KBM-7 (cell line): ENCODE measurements at places on chromosomes 5 and 9.
A peak's percentile ranks its signal among the peaks of the same experiment; 100 is the strongest.

- peak; percentile 27 for DNase-seq
Observed at GRCh38 chr5:52825826-52826225, 38.1 kb downstream of the ITGA1 start.

- no peak for DNase-seq
Observed at GRCh38 chr5:29024052-29024451, 1985.7 kb upstream of the CDH9 start.

- DNase-seq: no peak
Observed at GRCh38 chr9:37412431-37413151, 9.9 kb upstream of the GRHPR start.

DNA sequence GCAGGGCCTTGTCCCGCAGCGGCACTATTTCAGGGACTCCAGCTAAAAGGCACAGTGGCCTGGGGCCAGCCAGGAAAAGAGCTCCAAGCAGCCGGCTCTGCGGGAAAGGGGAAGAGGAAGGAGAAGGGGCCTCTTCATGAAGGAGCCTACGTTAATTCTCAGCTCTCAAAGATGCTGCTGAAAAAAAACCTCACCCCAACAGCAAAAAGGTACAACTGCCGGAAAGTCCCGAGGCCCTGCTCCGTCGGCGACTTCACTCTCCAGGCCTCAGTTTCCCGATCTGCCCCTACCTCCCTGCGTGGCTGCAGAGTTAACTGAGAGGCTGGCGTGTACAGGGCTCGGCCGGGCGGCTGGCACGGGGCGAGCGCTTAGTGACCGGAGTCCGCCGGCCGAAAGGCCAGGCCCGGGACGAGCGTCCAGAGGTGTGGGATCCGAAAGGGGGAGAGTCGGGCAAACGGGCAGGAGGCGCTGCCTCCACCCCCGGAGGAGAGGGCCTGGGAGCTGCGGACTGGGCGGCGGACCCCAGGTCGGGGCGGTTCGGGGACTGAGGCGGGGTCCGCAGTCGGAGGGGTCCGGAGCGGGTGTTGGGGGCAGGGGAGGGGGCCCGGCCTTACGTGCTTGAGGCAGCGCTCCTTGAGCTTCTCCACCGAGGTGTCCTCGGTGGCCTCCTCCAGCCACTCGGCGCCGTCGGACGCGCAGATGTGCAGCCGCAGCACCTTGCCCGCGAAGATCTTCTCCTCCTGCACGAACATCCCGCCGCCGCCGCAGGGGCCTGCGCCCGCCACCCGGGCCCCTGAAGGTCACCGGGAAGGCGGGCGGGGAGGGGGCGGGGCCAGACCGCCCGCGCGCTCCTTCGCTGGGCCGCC lies 529 bp downstream of the UBAC1 start:
- DNase-seq: peak; percentile 57

DNA sequence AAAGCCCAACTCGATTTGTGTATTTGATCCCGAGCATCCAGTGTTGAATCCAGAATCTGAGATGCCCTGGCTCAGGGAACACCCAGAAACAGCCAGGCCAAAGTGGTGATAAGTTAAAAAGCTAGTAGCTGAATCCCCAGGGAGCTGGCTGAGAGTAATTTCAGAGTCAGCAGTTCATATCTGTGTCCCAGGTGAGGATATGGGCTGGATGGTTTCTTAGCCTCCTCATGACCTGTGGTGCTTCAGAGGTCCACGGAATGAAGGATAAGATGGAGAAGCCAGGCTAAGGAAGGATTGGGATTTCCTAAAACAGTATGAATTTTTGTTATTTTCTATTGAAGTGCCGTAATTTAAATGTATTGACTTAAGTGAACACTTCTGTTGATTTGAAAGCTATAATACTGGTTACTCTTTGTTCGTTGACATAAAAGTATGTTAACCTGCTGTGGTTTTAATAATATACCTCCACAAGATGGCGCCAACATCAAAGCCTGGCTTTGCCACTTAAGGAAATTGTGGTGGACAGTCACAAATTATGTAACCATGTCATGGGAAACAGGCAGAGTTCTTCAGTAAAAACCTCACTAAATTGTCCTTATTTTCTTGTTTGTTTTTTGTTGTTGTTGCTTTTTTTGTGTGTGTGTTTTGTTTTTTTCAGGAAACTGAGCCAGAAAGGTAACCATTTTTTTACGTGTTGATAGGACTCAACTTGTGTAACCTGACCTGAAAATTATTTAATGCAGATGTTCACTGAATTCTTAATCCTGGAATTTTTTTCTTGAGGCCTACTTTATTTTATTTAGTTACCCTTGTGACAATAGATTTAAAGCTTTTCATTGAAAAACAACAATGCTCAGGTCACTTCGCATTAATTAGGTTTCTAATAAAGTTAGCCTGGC lies 11.4 kb downstream of the MTAP start:
- DNase-seq: peak; percentile 81

DNA sequence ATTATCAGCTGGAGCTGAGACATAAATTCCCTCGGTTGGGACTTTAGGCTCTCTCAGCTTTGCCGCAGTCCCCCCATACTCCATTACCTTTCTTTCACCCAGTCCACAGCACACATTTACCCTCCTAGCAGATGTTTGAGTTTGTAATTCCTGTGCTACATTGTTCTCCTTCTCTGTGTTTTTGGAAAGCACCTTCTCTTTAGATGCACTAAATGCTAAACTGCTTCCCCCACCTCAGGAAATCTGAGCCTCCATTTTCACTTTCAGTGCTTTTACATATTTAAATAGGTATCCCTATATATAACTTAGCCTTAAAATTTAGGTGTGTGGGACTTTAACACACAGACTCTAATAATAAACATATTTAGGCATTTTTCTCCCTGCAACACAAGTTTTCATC lies 356.9 kb downstream of the NFIB start:
- DNase-seq: no peak

DNA sequence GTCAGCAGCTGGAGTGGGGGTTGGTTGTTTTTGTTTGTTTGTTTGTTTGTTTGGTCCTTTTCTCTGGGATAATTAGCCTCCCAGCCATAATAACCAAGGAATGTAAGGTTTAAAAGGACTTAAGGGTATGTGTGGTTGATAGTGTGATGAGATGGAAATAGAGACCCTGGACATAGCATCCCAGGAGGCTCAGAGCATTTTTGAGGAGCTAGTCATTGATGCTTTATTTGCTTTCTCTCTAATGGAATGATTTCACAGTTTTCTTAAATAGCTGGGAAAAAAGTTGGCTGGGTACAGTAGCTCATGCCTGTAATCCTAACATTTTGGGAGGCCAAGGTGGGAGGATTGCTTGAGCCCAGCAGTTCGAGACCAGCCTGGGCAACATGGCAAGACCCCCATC lies 45.1 kb downstream of the TTC1 start:
- no peak for DNase-seq

DNA sequence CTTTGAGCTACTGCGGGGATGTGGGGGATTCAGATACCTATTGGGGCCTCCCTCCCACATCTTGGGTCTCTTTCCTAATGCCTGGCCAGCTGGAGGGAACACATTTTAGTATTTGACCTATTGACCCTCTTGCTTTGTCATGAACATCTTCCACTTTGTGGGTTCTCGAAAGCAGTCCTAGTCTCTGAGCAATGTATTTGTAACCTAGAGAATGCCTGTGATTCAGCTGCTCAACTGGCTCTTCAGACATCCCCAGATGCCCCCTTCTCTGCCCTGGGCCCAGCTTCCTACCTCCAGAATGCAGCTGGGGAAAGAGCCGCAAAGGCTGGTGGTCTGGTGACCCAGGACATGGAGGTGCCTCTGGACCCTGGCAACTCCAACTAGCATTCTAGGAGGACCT lies 32.2 kb downstream of the APTX start:
- DNase-seq: no peak

- DNase-seq: no peak
Observed at GRCh38 chr5:16147179-16147900, 32.3 kb downstream of the MARCHF11 start.

DNA sequence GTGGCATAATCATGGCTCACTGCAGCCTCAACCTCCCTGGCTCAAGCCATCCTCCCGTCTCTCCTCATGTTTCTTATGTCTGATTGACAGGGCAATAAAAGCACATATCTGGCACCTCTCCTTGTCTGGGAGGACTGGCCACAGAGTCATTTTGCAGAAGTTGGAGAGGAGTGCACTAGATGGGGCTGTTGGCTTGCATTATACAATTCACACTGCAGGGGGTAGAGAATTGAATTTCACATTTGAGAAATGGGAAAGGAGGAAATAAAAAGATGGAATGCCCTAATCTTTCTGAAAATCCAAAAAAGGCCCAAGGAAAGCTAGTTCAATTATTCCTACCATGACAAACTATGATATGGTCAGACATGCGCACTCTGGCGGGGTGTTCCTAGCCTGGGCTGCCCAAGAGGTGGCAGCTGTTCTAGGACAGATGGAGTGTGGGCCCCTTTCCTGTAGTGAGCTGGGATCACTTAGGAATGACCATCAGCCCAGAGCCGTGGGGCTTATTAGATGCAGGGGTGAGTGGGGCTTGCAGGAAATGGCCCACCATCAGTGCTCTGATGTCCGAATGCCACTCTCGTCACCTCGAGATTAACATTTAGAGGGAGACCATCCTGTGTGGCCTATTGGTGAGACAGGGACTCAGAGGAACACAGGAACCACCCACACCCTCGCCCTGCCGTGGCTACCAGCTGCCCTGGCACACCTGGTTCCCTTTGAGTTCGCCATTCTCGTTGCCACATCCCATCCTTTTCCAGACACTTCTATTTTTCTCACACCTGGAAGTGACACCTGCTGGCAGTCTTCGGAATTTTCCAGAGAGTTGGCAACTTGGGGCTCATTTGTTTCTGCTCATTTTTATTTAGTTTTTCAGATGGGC lies 21.8 kb upstream of the ANKRD18A start:
- DNase-seq: peak; percentile 62

- DNase-seq: no peak
Observed at GRCh38 chr5:3376611-3377010, 219.0 kb upstream of the IRX1 start.

DNA sequence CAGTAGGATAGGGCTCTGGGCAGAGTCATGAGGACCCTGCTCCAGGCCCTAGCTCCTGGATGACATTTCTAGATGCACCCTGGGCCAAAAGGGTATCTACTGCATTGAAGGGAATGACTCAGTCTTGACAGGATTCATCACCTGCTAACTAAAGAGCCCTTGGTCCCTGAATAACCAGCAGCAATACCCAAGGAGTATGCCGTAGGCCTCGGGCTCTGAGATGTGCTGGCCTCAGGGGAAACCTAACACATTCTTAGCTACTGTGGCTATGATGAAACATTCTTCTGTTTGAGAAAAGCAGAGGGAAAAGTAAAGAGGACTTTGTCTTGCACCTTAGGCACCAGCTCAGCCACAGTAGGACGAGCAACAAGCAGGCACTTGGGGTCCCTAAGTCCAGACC lies 89.5 kb upstream of the SLC1A1 start:
- no peak for DNase-seq

- peak; percentile 53 for DNase-seq
Observed at GRCh38 chr5:69368458-69369339, 621 bp downstream of the AK6 start.

DNA sequence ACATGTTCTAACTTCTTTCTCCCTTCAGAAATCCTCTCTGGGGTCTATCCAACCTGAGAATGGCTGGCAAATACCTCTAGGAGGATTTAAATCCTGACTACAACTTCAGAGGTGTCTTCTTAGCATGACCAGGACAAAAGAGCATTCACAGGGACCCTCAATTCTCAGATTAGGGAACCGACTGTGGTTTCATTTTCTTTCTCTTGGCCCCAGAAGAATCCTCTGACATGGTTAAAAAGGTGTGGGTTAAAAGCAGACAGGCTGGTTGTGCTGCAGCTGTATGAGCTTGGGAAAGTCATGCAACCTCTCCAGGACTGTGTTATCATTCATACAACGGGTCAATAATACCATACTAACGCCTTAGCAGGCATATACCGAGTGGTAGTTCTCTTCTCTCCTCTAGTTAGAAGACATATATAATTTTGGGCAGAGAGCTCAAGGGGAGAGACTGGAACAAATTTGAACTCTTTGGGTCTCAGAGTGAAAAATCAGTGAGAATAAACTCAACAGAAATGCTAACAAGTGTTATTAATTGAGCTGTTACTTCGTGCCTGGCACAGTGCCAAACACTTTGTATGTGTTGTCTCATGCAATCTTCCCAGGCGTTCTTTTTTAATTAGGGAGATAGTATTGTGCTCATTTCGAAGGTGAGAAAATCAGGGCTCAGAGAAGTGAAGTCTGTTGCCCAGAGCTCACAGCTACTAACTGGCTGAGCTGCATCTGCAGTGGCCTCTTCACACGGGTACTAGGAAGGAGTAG lies 35.2 kb downstream of the INSYN2B start:
- no peak for DNase-seq

DNA sequence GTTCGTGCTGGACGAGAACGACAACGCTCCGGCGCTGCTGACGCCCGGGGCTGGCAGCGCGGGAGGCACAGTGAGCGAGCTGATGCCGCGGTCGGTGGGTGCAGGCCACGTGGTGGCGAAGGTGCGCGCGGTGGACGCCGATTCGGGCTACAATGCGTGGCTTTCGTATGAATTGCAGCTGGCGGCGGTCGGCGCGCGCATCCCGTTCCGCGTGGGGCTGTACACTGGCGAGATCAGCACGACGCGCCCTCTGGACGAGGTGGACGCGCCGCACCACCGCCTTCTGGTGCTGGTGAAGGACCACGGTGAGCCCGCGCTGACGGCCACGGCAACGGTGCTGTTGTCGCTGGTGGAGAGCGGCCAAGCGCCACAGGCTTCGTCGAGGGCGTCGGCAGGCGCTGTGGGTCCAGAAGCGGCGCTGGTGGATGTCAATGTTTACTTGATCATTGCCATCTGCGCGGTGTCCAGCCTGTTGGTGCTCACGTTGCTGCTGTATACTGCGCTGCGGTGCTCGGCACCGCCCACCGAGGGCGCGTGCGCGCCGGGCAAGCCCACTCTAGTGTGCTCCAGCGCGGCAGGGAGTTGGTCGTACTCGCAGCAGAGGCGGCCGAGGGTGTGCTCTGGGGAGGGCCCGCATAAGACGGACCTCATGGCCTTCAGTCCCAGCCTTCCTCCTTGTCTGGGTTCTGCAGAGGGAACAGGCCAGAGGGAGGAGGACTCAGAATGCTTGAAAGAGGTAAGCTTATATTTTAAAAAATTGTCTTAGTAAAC lies 2.2 kb downstream of the PCDHA13 start:
- no peak for DNase-seq

- DNase-seq: no peak
Observed at GRCh38 chr9:37398464-37399025, 24.0 kb upstream of the GRHPR start.

DNA sequence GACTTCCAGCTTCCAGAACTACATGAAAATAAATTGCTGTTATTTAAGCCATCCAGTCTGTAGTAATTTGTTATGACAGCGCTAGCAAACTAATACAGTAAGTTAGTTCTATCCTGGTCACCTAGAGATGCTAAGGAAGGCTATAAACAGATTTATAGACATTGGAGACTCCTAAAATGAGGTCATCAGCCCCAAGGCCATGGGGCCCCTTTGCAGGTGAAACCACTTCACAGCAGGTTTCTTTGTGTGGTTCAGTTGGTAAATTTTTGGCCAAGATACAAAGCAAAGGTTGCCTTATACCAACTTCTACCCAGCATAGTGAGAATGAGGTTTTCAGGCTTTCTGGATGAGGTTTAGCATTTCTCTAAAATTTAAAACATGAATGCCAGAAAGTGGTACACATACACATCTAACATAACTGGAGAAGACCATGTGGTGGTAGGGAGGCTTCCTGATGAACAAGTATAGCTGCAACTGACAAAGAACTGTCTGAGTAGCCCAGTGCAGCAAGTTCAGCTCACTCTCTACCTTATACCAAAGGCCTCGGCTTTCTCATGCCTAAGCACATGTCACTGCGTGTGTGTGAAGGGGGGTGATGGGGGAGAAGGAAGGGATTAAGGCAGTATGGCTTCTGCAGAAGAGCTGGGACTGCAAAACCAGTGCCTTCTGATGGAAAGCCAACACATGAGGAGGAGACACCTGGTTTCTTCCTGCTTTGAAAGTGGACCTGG lies 264.6 kb upstream of the TAS2R1 start:
- DNase-seq: no peak

GRCh38 chr9:122988920-122989621 lies 44.4 kb upstream of the GPR21 start:
- no peak for DNase-seq
